ENCODE measurements at places on chromosomes 7 and 10. TPM values are rescaled to one million over a fixed set of nuclear protein-coding genes. Genes with fewer than 3 reads are reported as not detected.

Gene MOGAT3
- polyA plus RNA-seq, result 72.1 TPM

Gene FLNC
- 53.3 TPM for polyA plus RNA-seq

Gene CDHR1
- 0.42 TPM for polyA plus RNA-seq

- DNase-seq, result no peak
These were observed 48.3 kb upstream of the C1GALT1 start for GRCh38 chr7:7134046-7134445.

GRCh38 chr7:6271060-6271658 is 1.3 kb downstream of the CYTH3 start:
- peak; percentile 51 for DNase-seq

DNA sequence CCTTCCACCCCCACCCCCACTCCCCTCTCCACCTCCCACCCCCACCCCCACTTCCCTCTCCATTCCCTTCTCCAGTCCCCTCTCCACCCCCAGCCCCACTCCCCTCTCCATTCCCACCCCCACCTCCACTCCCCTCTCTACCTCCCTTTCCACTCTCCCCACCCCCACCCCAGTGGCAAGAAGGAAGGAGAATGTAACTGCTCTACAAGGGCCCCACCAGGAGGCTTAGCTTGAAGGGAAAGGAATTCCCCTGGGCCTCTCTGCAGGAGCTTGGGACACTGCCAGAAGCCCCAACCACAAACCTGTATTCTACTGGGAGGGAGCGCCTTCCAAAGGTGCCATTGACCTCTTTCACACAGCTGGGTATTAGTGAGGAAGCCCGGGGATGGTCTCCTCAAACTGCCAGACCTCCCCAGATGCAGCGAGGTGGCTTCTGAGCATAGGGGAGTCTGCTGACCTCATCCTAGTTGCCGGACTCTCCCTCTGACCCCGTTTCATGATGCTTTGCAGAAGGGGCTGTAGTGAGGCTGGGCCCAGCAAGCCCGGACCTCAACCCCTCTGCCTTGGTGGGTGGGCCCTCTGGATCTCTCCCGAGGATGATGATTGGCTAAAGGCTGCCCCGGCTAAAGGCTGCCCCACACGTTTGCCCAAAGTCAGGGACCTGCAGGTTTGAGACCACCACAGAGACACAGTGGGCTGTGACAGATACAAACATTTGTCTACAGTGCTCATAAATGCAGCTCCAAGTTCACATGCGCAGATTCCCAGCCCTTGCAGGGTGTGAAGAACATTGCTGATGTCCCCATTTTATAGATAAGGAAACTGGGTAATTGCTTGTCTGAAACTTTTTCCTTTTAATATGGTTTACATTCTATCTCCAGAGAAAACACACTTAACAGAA is 2.9 kb downstream of the DEPP1 start:
- DNase-seq, result peak; percentile 82

DNA sequence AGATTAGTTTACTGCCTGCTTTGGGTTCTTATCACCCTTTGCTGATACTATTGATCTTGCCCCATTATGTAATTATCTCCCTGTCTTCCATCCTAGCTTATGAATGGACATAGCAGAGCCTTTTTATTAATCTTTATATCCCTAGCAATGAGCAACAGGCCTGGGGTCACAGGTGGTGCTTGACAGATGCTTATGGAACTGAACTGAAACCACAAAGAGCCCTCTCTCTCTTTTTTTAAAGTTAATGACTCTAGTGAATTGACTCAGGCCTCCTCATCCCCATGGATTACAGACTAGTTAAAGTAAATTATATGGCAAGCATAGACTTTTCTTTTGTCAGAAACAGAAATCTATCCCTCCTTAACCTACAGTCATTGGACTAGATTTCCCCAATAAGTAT is 265.2 kb downstream of the PHTF2 start:
- DNase-seq, result no peak

GRCh38 chr10:75508239-75508813 is 76.9 kb downstream of the LRMDA start:
- no peak for DNase-seq

DNA sequence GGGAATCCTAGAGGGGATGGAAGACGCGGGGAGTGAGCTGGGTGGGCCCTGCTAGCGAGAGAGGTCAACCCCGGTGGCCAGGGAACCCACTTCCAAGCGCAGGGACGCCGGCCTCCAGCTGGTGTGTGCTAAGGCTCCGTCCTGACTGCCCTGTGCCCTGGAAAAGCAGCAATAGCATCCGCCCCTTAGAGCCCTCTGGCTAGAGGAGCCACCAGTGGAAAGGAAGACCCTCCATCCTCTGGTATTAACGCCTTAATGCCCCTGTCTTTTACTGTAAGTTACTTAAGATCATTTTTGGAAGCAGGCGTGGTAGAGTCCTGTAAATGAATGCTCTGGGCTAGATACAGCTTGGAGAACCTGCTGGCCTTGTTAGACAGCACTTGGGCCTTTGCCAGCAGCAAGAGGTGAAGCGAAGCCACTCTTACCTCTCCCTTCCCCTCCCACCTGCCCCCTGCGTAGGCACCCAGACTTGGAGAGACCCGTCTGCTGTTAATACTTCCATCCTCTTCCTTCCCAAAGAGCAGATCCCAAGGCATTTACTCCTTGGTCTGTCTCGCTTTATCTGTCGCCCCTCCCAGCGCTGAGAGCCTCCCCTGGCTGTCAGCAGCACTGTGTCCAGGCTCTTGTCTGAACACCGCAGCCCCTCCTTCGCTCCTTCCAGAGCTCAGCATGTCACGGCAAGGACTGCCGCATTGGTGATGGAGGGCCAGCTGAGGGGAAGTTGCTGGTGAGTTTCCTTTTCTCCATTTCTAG is 4.6 kb downstream of the REPIN1 start:
- peak; percentile 42 for DNase-seq

DNA sequence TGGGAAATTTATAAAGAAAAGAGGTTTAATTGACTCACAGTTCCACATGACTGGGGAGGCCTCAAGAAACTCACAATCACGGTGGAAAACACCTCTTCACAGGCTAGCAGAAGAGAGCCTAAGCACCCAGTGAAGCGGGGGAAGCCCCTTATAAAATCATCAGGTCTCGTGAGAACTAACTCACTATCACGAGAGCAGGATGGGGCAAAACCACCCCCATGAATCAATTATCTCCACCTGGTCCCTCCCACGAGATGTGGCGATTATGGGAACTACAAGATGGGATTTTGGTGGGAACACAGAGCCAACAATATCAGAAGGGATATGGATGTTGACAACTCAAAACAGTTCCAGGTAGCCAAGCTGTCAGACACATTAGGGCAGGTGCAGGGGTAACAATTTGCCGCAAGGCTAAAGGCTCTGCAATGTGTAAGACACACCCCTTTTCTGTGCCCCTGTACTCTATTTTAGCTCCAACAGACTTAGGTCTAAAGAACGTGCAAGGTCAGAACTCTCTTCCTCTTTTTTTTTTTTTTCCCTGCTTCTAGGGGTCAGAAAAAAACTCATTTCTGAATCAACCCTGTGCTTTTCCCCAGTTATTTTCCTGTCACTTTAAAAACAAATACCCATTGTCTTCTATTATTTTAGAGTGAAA is 30.7 kb upstream of the RBM20 start:
- no peak for DNase-seq

- no peak for DNase-seq
These were observed 69.5 kb upstream of the ATRNL1 start for GRCh38 chr10:115023715-115024114.

- DNase-seq, result no peak
These were observed 7.3 kb downstream of the SEPHS1 start for GRCh38 chr10:13340626-13341376.
